ENCODE measurements at places on chromosomes 6 and 20.

GRCh38 chr6:120960761-120961160 is 373.5 kb downstream of the TBC1D32 start:
- DNase-seq = no peak

DNA sequence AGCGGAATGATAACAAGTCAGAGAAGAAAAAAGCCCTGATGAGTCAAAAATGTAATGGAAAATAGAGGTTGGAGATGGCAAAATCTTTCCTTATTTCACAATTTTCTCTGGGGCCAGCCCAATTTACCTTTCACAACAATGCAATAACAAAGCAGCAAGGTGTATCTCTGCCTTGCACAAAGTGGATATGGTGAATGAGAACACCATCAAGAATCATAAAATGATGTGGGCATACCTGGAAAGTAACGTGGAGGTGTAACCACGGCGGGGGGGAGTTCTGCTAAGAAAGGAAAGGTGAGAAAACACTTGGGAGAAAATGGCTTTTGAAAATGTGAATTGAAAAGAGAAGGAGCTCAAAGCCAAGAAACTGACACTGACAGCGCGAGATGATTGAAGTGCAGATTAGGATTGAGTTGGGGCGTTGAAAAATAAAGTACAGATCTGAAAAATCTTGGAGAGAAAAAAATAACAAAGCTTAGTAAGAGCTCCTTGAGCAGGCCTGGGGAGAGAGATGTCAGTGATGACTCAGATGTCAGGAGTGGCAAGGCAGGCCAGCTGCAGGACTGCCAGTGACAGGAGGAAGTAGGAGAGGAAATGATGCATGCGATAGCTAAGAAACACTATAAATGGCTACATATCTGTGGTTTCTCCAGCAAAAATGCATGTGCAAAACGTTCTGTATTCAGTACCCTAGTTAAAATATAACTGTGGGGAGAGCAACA is 26.2 kb downstream of the ARHGAP18 start:
- DNase-seq = peak; percentile 96

GRCh38 chr6:4435981-4436445 is 300.6 kb upstream of the ECI2 start:
- no peak for DNase-seq

GRCh38 chr6:129628101-129628815 is 81.7 kb downstream of the ARHGAP18 start:
- DNase-seq = no peak

DNA sequence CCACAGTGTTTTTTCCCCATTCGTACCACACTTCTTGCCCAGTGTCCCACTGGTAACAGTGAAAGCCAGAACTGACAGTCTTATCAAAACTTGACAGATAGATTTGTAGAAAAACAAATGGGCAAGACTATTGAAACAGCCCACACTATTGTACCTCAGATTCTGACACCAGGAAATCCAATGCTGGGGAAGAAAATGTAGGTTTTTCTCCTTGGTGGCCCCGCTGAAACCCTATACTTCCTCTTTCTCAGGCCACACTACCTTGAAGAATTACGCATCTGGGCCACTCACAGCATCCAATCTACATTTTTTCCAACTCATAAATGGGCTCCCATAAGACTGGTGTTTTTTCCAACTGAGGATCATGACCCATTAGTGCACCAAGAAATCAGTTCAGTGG is 90.9 kb upstream of the HDDC2 start:
- DNase-seq = no peak

DNA sequence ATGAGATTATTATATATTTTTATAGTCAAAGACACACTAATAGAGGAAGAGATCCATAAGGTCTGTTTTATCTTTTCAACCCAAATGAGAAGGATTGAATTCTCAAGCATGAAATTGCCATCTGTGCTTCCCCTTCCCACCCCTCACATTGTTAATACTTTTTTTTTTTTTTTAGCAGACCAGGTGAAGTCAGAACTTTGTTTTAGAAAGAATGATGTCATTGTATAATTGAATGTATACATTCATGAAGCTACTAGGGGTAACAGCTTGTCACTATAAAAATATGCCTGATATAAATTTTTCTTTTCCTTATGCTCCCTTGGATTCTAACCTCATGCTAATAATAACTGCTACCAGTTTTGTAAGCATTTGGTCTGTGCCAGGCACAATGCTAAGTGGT is 88.9 kb downstream of the TFAP2B start:
- DNase-seq = no peak

DNA sequence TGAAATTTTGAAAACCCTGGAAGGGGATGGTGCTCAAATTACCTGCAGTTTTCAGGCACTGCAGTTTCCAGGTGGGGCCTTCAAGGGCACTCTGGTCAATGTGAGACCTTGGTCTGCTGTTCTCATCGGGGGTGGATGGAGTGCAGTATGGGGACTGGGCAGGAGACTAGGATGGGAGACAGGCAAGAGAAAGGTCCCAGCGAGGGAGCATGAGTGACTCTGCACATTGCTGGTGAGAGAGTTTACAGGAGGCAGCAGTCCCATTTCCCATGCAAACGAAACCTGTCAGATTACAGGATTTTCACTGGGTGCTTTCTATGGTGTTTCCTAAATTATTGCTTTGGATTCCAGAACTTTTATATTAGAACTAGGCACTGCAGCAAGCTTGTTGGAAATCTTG is 73.5 kb upstream of the DTNBP1 start:
- no peak for DNase-seq

DNA sequence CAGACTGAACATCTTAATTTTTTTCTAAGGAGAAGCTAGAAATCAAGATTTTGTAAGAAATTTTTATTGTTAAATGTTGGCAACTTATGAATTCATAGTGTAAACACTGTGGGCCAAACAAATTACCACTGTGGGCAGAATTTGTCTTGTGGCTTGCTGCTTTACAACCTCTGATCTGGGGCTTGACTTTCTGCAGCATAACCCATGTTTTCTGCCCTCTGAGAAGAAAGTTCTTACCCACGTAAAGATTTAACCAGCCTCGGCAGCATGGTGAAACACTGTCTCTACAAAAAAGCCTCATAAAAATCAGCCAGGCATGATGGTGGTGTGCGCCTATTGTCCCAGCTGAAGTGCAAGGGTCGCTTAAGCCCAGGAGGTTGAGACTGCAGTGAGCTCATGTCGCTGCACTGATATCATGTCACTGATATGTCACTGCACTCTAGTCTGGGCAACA is 12.9 kb downstream of the ITCH start:
- DNase-seq = peak; percentile 53

DNA sequence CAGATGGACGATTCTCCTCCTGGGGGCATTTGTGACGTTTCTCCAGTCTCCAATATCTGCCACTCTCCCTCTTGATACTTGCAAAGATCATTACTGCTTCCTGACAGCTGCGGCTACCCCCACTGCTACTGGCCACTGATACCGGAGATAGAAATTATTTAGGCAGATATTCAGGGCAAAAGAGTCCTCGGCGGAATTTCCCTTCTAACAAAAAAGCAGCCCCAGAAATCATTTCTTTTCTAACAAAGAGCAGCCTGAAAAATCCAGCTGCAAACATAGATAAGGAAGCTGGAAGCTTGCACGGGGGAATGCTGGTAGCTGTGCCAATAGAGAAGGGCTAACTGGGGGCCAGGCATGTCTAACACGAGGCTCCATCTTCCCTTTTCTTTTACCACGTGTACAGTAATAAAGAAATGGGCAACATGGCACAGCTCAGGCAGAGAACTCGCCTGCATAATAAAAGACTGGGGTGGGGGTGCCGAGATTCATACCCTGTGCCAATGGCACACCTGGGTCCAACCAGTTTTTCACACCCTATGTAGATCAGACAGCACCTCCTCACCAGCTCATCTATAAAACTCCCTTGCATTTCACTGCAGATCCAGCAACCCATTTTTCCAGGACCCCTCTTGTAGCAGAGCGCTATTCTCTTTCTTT is 6.1 kb downstream of the TP53RK start:
- no peak for DNase-seq

DNA sequence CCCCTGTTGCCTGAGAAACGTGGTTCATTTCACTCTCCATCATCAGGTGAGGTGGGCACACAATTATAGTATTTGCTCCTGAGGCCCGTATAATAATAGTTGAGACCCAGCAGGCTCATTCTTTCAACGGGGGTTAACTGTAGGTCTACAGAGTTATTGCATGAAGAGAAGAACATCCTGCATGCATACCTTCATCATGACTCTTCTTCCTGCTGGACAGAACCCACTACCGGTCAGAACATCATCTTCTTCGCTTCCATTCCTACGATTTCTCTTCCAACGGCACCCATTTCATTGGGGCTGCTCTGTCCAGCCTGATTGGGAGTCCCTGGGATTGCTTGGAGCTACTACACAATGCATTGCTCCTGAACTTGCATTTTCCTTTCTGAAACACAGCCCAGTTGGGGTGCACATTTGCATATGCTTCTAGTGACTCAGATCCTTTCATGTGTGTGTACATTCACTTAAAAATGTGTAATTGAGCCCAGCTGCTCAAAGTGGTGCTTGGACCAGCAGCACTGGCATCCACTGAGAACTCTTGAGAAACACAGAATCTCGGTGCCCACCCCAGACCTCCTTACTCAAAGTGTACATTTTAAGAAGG is 57.4 kb downstream of the SLC24A3 start:
- no peak for DNase-seq

DNA sequence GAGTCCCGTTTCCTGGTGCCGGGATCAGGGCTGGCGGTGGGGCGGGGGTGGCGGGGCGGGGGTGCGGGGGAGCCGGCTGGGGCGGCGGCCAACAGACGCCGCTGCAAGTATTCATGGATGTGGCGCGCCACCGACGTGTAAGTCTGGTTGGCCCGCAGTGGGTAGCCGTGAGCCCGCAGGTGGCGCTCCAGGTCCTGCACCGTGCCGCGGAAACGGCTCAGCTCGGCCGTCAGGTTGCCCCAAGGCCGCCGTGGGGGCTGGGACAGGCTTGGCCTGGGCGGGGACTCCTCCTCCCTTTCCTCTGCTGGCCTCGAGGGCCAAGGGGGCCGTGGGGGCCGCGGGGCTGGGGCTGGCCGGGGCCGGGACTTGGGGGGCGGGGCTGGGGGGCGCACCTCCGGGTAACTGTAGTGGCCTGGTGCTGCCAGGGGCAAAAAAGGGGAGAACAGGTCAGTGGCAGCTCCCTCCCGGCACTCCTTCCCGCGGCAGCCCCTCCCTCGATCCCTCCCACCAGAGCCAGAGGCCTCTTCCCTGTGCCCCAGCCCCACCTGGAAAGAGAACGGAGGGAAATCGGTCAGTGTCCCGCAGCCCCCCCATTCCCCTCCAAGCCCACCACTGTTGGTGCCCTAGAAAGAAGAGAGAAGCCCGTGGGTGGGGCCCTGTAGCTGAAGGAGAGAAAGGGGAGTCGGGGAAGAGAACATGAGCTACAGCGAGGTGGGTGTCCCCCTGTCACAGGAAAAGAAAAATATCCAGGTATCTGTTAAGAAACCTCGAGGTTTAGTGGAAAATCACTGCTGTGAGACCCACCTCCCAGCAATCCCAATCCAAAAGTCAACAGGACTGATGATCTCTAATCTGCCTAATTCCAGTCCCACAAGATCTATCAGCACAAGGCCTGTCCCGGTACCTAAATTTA is 21.3 kb downstream of the TNXB start:
- peak; percentile 82 for DNase-seq

GRCh38 chr6:41922154-41922553 is 855 bp downstream of the BYSL start:
- DNase-seq = no peak

- DNase-seq = no peak
Observed at GRCh38 chr6:12973386-12973785, 256.8 kb downstream of the PHACTR1 start.

GRCh38 chr6:165008971-165009370 is 300.4 kb downstream of the C6orf118 start:
- no peak for DNase-seq

- DNase-seq = peak; percentile 81
Observed at GRCh38 chr6:28747631-28748157, 176.1 kb downstream of the TRIM27 start.

- no peak for DNase-seq
Observed at GRCh38 chr6:54419885-54420284, 111.6 kb downstream of the TINAG start.

- no peak for DNase-seq
Observed at GRCh38 chr20:57262301-57262700, 4.1 kb downstream of the BMP7 start.

GRCh38 chr6:168225471-168225911 is 94.1 kb downstream of the DACT2 start:
- DNase-seq = no peak

DNA sequence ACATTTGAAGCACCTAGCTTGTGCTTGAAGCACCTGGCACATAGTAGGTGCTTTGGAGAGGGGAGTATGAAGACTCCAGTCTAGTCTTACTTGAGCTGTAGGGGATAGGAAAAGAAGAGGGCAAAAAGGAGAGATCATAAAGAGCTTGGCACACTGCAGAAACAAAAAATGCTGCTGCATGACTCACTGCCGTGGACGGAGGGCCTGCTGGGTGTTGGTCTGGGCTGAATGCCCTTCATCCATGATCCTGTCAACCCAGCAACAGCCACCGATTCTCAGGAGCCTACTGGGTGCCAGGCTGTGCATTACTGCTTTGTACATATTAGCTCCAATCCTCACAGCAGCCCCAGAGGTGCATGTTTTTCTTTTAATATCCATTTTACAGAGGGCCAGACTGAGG is 6.0 kb downstream of the PDYN start:
- DNase-seq = no peak

DNA sequence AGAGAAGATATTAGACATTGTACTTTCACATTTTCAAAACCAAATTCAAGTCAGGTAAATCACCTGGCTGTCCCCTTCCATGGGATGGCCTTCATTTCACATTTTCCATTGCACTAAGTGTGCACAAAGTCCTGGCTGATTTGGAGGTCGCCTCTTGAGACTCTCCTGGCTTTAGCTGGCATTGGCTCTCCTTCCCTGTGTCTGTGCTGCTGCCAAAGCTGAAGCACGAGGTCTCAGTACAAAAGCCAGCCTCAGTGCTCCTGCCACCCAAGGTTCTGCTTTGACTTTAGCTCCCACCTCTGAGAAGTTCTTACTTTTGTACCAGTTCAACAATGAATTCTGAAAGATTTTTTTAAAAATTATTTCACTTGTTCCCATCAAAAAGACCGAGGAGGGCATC is 289.2 kb upstream of the CNR1 start:
- DNase-seq = no peak

DNA sequence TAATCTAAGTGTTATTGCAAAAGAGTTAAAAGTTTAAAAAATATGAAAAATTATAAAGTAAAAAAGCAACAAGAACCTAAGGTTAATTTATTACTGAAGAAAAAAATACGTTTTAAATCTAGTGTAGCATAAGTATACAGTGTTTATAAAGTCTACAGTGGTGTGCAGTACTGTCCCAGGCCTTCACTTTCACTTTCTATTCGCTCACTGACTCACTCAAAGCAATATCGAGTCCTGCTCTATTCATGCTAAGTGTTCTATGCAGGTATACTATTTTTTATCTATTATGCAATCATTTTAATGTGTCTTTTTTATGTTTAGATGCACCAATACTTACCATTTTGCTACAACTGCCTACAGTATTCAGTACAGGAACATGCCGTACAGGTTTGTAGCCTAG is 113.0 kb downstream of the MANEA start:
- DNase-seq = no peak

DNA sequence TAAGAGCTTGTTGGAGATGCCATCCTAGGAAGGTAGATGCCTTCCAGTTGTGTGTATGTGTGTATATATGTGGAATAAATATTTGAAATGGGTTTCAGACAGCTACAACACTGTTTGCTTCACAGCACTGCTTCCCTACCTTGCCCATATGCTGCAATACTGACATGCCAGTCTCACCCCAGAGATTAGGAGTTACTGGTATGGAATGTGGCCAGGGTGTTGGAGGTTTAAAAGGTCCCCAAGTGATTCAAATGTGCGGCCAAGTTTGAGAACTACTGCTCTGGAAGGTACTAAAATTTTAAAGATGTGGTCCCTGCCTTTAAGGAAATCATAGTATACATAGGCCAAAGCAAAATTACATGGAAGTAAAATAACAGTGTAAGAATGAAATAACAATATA is 39.5 kb downstream of the BCKDHB start:
- no peak for DNase-seq
